Brain pericyte (primary cell): ENCODE measurements at places on chromosomes 11 and 22.

- DNase-seq: no peak
Measured at GRCh38 chr22:44393066-44393465, 80.3 kb upstream of the SHISAL1 start.

DNA sequence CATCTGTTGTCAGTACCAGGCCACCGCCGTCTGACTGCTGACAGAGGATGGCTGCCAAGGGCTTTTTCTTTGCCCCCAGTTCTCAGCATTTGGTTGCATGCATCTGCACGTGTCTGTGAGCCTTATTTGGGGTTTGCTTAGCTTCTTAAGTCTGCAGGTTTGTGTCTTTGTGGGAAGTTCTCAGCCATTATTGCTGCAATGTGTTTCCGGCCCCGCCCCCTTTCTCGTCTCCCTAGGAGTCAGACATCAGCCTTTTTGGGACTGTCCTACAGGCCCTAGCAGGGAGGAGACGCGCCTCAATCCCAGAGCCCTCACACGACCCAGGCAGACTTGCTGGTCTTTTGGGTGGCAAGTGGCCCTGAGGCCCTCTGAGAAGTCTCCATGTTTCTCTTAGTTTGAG, 8.0 kb downstream of the MOB2 start:
- no peak for DNase-seq

DNA sequence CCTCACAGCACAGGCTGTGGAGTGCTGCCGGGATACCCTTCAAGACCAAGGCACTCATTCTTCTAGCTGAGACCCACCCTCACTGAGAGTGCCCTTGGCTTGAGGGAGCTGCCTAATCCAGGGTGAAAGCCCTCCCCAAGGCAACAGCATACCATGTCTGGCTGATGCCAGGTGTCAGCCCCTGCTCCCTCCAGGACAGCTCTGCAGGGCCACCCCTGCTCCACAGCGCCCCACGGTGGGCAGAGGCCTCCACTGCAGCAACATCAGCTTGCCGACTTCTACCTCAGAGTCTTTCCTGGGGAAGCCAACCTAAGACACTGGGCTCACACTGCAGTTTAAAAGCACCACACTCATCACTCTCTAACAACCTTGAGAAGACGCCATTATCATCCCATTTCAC, 29.0 kb downstream of the TTLL1 start:
- DNase-seq: no peak

GRCh38 chr22:36422287-36423014, 34.7 kb upstream of the MYH9 start:
- DNase-seq: no peak

DNA sequence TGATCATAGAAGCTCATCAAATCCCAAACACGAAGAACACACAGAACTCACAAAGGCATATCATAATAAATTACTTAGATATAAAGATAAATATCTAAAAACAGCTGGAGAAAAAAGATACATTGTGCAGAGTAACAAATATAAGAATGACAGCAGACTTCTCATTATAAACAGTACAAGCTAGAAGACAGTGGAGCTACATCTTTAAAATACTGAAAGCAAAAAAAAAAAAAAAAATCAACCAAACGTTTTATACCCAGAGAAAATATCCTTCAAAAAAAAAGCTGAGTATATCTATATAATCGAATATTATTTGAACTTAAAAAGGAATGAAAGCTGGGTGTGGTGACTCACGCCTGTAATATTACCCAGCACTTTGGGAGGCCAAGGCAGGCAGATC, 90.0 kb downstream of the SBF2 start:
- no peak for DNase-seq

DNA sequence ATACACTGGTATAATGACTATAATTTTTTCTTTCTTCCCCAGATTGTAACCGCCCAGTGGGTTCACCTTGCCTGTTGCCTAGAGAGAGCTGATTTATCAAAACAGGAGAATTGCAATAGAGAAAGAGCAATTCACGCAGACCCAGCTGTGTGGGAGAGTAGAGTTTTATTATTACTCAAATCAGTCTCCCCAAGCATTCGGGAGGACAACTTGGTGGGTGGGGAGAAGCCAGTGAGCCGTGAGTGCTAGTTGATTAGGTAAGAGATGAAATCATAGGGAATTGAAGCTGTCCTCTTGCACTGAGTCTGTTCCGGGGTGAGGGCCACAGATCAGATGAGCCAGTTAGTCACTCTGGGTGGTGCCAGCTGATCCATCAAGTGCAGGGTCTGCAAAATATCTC, 73.2 kb downstream of the SLC35F2 start:
- DNase-seq: no peak

- DNase-seq: no peak
Measured at GRCh38 chr11:130652671-130653335, 204.4 kb downstream of the ADAMTS15 start.
